ENCODE measurements at places on chromosomes 1 and 21.
A peak's percentile ranks its signal among the peaks of the same experiment; 100 is the strongest.

- no peak for DNase-seq
These were observed 998.5 kb downstream of the ADGRL2 start for GRCh38 chr1:82799261-82799660.

DNA sequence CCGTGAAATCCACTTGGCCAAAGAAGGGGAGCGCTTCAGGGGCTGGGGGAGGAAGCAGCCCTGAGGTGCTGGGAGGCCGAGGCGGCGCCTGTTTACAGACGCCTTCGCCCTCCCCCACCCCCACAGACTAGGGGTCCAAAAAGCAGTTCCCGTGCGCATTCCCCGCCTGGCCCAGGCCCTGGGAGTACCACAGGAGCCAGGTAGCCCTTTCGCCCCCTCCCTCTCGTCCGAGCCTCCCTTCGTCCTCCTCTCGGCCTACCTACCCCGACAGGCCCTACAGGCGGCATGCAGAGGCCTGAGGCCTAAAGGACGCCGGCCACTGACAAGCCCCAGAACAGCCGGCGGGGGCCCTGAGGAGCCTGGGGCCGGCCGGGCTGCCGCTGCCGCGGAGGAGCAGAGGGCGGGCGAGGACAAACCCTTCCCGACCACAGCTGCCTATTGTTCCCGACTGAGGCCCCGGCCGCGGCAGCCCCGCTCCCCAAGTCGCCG, 522 bp downstream of the RC3H1 start:
- peak; percentile 30 for DNase-seq

DNA sequence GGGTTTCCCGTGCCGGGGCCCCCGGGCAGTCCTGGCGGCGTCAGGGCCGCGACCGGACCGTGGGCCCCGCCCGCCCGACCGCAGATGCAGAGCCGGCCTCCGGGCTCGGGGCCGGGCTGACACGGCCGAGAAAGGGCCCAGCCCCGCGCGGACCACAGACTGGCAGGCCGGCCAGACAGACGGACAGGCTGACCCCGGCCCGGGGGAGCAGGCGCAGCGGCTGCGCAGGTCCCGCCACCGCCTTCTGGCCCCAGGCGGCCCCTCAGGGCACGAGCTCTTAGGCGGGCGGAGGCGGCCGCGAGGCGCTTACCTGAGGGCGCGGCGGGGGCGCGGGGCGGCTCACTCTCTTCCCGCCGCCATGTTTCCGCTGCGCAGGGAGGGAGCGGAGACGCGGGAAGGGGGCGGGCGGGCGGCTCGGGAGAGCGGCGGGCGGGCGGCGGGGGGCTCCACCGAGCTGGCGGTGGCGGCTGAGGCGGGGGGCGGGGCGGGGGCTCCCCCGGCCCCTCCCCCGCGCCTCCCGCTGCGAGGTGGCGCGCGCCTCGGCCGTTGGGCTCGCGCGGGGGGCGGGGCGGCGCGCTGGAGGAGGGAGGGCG, at the start of gene SCMH1:
Gene SCMH1, minus strand, starts transcription at position 558 of the 593 bp plus-strand sequence. CDS start 56,173 bp downstream, outside the sequence.
- DNase-seq: peak; percentile 40

GRCh38 chr1:40788561-40789341, 5.2 kb downstream of the KCNQ4 start:
- no peak for DNase-seq

- peak; percentile 31 for DNase-seq
These were observed 122.0 kb downstream of the LACTBL1 start for GRCh38 chr1:22850681-22851080.

GRCh38 chr1:21669258-21670058, at the start of gene RAP1GAP:
Gene RAP1GAP, minus strand, starts transcription at chr1:21669357. Its CDS starts 49,325 bp downstream, at chr1:21620032.
- DNase-seq: peak; percentile 36

- no peak for DNase-seq
These were observed 6.7 kb upstream of the SLC9A1 start for GRCh38 chr1:27161594-27161993.

DNA sequence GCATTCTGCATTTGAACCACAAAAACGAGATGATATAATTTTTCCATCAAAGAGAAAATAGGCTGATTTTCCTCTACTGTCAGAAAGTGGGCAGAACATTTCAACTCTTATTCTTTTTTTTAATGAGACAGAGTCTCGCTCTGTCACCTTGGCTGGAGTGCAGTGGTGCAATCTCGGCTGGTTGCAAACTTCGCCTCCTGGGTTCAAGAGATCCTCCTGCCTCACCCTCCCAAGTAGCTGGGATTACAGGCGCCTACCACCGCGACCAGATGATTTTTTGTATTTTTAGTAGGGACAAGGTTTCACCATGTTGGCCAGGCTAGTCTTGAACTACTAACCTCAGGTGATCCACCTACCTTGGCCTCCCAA, 11.6 kb downstream of the DSTYK start:
- no peak for DNase-seq

GRCh38 chr1:113783254-113784103, 24.2 kb upstream of the PHTF1 start:
- no peak for DNase-seq

DNA sequence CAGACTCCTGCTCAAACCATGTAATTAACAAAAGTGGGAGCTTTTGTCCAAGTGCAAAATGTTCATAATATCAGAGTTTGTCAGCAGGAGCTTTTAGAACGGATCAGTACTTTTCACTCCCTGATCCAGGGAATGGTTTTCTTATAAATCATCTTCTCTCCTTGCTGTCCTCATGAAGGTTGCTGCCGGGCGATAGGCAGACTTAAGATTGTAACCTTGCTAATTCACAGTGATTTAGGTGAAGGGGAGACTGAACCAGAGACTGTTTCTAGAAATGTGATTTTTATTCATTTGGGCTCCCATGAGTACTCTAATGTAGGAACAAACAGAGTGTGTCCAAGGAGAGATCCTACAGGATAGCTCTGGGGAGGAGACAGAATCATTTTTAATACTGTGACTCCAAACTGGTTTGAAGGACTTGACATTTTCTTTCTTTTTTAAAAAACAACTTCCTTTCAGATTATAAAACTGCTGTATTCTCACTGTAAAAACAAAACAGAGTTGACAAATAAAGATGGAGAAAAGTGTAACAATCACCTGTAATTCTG, 23.7 kb downstream of the ELAVL4 start:
- no peak for DNase-seq

DNA sequence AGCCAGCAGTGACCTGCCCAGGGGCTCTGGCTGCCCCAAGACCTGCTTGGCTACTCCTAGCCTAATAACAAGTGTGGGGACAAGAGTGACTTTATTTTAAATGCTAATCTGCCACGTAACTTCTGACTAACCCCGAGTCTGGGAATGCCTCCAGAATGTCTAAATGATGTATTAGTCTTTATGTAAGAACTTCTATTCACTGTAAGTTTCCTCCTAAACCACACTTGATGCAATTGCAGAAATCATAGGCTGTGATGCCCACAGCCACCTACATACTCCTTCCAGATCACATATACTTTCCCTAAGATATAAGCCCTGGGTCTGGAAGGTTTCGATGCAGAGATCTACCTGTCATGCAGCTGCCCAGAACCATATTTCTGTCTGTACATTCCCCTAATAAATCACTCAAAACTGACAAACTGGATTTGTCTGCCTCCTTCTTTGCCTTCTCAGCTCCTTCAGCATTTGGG, 5.9 kb upstream of the VPS45 start:
- DNase-seq: no peak

GRCh38 chr1:47436979-47437446, 831 bp upstream of the FOXD2 start:
- no peak for DNase-seq

DNA sequence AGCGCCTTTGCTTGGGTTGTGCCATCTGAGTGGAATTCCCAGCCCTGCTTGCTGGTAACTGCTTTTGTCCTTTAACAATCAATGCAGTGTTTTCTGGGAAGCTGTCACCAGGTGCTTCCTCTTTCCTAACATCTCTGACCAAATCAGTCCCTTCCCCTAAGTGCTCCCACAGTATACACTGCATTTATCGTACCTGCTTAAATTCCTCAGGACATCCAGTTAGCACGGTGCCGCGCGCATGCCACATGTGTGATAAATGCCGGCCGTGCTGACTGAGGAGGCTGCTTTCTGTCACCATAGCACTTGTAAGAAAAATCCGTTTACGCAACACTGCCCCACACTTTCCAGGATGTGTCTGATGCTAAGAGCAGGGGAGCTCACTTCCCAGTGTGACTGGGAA, 115.4 kb downstream of the BCAR3 start:
- no peak for DNase-seq

DNA sequence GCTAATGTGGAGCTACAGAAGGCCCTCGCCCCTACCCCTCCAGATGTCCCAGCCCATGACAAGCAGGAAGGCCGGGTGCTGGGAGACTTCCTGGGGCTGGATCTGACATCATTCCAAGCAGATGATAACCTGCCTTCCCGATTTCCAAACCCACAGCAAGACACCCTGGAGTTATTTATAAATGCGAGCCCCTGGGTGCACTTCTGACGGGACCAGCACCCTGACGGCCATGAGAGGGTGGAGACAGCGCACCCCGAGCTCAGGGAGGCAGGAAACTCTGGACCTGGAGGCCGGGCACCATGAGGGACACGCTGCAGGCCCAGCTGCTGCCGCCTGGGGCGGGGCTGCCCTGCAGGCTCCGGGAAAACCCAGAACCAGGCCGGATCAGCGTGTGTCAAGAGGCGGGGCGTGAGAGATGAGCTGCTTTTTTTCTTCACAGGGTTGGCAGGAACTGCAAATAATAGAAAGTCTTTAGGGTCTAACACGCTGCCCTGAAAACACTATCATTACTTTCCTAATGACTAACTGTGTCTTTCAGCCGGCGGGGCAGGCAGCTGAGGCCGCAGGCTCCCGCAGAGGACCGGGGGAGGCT, 2.5 kb upstream of the PCBP3 start:
- DNase-seq: no peak

GRCh38 chr1:58879464-58879863, 95.6 kb upstream of the JUN start:
- no peak for DNase-seq

DNA sequence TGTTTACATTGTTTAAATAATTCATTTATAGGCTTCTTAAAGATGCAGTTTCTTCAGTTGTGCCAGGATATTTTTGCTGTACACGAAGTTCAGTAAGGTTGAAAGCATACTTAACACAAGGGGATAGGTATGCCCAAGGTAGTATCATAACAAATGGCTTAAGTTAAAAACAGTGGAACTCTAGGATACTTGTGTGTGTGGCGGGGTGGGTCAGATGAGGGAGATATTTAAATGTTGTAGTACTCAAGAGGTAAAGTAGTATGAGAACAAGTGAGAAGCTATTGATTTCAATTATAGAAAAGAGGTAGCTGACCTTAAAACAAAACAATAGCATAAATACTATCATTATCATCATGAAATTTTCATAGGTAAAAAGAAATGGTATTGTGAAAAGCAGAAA, 6.2 kb downstream of the LRRC7 start:
- no peak for DNase-seq

- peak; percentile 20 for DNase-seq
These were observed 18.9 kb downstream of the ARHGEF16 start for GRCh38 chr1:3473381-3473844.

DNA sequence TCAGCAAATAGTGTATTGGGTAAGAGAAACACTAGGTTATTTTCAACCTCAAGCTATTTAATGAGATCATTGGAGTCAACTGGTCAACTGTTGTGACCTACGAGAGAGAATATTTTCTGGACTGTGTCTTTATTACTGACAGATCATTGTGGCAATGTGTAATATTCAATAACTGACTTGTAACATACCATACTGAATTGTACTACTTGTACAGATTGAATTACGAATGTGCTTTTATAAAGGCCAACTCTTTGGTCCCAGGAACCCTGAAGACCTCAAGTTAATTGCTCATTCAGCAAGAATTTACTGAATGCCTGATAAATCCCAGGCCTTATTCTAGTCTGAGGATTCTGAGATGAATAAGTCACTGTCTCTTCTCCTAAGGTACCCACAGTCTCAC, 56.1 kb upstream of the CAMK1G start:
- DNase-seq: no peak

- no peak for DNase-seq
These were observed 39.1 kb downstream of the FBXO2 start for GRCh38 chr1:11615090-11615489.

DNA sequence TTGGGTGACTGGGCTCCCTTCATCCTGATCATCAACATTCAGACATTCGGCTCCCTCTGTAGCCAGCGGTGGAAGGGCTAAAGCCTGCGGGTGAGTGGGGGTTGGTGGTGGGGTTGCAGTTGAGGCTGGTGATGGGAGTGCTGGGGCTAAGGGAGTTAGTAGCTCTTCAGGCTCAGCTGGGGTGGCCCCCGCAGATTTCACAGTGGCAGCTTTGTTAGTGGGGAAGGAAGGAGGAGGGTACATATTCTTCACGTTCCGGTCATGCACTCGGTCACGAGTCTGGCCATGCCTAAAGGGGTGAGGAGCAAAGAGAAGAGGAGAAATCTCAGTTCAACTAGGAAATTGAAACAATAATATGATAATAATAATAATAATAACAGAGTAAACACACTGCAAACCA, 6.8 kb downstream of the PSMB4 start:
- DNase-seq: no peak

DNA sequence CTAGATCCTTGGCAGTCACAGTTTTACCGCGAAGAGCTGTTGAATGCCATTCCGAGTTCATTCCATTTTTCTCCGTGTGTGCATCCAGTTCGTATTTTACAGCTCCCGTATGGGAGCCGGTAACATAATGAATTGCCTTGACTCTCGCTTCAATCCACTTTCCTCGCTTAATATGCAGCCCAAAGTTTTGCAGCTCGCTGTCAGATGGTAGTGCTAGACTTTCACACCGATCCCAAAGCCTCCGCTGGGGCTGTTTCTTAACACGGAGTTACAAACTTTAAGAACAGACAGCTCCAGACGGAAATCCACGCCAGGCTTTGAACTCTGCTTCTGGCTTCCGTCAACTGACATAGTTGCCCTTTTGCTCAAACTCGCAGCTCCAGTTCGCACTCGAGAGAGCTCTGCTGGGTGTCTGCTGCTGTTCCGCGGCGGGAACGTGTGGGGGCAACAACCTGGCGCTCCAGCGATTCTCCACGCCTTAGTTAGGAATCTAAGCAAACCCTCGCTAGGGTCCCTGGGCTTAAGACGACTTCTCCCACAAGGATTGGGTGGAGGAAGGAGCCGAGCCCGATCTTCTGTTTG, 3.5 kb upstream of the ARID1A start:
- peak; percentile 79 for DNase-seq

- no peak for DNase-seq
These were observed 37.1 kb upstream of the COL11A1 start for GRCh38 chr1:103145449-103145848.

GRCh38 chr1:196271212-196271947, 336.9 kb downstream of the KCNT2 start:
- no peak for DNase-seq
